Inflammatory macrophage treated with lipopolysaccharide for 4 hours (primary cell): ENCODE measurements at places on chromosomes 1 and 21.

DNA sequence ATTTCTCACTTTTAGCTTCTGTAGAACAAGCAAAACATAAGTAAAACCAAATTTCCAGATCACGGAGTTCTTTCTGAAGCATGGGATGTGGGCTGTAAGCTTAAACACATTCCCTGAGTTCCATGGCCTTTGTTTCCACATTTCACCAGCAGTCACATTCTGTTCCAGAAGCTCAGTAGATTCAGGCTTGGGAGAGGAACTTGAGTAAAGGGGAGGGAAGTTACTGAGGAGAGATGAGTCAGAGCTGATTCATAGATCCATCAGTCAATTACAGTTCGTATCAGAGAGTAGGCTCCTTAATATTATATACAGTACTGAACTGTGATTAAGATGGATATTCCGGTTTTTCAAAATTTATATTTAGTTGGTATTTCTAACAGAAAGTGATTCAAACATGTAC, 614.3 kb downstream of the NCAM2 start:
- DNase-seq = peak; percentile 27

- no peak for DNase-seq
These were observed 145.4 kb downstream of the PTGER3 start for GRCh38 chr1:70902211-70902610.

DNA sequence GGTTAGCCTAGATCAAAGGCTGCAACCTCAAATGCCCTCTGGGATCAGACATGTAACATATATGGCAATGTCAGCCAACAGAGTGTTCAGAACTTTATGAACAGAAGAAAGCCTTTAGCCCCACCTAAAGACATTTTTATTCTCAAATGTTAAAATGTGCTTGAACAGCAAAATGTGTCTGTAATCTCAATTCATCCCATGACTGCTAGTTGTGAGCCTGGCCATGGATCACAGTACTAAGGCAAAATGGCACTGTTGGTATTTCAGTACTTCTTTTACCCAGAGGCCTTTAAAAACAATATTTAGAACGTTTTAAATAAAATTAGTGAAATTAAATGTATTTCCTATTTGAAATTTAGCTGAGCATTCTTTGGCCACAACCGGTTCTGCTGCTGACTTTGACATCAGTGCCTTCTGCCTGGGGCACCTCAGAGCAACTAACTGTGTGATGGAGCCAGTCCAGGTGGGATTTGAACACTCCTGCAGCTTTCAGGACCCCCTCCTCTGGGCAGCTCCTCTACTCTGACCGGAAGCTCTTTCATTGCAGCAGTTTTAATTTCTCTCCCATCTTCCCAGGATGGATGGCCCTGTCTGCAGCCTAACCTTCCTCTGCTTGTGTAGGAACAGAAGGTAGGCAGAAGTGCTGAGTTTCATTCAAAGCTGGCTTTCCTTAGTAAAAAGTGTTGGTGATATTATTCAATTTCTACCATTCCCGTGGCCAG, 68.3 kb upstream of the NFIA start:
- no peak for DNase-seq

DNA sequence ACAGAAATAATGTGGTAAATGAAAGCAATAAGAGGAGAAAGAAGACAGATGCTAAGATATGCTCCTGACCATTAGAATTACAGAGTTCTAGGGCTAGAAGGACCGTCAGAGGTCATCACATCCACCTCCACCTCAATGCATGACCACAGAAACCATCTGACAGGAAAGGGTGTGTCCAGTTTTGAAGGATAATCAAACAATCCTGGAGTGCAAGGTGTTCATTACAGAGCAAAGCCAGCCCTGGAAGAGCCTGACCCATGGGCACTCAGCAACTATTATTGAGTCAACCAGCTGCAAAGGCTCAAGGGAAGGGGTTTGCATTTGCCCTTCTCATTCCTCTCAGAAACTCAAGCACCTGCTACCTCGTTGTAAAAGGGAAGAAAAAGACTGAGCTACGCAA, 46.4 kb downstream of the TOR1AIP2 start:
- no peak for DNase-seq

DNA sequence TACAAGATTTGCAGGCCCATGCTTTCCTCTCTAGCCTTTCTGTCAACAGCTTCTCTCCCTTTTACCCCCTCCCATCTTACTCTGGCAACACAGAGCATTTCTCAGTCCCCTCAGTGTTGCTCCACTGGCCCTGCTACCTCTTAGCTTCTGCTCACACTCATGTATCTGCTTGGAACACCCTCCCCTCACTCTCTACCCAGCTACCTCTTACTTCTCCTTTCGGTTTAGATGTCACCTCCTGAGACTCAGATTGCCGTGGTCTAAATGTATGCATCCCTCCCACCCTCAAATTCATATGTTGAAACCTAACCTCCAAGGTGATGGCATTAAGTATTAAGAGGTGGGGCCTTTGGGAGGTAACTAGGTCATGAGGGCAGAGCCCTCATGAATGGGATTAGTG, 80.1 kb downstream of the FOXD2 start:
- DNase-seq = no peak

DNA sequence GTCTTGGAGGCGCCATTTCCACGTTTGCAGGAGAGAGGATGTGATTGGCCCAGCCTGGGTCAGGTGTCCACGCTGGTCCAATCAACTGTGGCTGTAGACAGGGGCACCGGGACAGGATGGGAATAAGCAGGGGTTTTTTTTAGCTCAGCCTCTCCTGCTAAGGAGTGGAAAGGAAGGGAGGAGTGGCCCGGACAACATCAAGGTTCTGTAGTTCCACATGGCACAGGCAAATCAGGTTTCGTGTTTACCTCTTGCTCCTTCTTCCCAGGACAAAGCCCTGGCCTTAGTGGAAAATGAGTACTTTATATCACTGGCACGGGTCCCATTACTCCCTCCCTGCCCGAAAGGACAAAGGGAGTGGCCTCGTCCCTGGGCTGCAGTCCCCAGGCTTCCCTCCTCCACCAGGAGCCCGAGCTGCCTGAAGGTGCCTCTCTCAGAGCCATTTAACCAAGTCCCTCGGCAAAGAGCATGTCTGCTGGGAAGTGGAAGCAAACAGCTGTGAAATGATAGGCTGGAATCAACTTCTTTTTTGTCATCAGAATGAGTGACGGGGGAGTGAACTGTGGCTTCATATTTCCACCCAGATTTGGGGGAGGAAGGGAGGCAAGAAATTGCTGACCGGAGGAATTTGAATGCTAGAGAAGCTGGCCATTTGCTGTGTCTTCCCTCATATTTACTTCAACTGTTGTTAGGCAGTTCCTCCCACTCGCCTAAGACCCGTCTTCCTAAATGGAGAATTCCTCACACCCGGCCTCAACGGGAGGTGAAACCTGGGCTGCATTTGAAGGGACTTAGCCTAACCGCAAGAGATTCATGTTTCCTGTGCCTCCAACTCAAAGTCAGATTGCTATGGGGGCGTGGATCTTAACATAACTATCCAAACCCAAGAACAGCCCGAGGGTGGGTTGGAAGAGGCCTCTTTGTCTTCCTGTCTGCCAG, 84.9 kb upstream of the SLC44A3 start:
- DNase-seq = peak; percentile 46

DNA sequence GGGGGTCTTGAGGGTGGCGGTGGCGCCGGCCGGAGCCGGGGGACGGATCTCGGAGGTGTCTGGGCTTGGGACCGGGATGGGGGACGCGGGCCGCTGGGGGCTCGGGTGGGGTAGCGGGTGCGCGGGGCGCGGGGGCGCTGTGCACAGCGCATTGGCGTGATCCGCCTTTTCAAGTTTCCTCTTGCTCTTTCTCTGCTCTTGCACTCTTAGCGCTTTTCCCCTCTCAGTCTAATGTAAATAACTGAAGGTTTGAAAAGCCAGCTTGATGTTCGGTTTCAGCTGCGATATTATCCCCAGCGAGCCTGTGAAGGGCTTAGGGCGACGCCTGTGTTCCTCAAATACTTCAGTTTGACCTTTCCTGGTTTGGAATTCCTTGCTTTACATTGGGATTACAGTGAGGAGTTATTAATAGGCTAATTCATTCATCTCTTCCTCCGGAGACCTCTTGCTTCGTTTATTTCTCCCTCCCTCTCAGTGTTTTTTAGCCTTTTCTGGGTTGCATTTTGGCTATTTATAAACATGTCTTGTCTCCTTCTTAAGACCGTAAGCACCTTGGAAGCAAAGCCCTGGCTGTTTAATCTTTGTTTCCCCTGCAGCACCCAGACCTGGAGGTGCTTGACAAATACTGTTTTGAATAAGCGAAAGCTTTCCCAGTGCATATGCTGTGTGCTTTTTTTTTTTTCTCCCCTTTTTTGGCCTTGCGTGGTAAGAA, 693 bp downstream of the RAB4A start:
- DNase-seq = peak; percentile 21

DNA sequence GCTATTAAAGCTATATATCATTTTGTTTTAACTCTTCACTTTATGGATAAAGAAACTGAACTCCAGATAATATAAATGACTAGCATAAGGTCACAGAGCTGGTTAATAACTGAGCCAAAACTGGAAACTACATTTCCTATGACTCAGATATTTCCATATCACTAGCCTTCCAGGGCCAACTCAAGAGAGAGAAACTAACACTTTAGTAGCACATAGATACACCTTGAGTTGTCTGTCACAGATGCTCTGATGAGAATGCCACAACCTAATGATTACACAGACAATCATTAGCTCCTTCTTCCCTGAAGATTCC, 40.7 kb downstream of the NME7 start:
- peak; percentile 29 for DNase-seq

GRCh38 chr21:32424191-32424535, 11.7 kb downstream of the EVA1C start:
- DNase-seq = no peak

- no peak for DNase-seq
These were observed 140.2 kb downstream of the TGFB2 start for GRCh38 chr1:218485241-218485928.

- peak; percentile 56 for DNase-seq
These were observed 20.2 kb upstream of the SLFNL1 start for GRCh38 chr1:41041614-41042270.

GRCh38 chr21:45387506-45387905, 17.5 kb upstream of the COL18A1 start:
- no peak for DNase-seq

DNA sequence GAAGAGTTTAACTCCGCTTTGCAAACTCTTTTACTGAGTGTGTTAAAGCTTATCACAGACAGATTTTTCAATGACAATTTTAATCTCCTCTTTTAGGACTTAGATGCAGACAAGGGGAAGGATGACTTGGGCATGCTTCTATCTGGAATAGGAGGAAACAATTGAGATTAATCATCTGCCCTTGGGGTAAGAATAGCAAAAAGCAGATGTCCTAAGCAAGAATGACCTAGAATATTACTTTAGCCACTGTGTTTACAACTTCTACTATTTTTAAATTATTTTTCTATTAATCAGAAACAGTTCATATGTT, 569.0 kb upstream of the ADGRL2 start:
- DNase-seq = no peak

DNA sequence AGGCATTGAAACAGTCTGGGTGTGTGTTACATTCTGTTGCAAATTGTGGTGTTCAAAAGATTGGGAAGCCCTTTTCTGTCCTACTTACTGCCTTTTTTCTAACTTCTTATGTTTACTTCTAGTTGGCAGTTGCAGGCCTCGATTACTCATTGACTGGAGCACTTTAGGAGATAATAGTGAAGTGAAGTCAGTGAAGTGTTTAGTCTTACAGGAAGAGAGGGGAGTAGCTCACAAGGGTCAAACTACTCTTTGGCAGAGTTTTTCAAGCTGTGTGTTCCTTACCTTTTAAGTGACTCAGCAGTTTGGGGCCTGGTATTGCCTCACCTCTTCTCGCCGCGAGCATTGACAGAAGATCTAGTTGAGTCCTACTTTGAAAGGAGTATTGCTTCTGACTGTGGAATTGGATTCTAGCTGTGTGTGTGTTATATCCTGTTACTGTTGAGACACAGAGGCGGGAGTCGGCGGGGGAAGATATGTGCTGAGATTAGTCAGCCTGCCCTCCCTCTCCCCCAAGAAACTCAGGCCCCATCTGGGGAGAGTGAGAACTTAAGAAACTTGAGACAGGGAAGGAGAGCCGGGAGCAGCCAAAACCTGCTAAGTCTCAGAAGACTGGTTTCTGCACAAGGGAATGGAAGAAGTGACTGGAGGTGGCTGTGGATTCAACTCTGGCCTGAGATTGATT, 19.3 kb downstream of the AHCYL1 start:
- DNase-seq = peak; percentile 82
